ENCODE measurements at places on chromosomes 2 and 18.

GRCh38 chr2:148049284-148049683 lies 28.4 kb downstream of the MBD5 start:
- DNase-seq = no peak

GRCh38 chr2:25521665-25522387 lies 151.6 kb downstream of the DTNB start:
- no peak for DNase-seq

- no peak for DNase-seq
These were observed 653.0 kb upstream of the FAM98A start for GRCh38 chr2:34252111-34252510.

- no peak for DNase-seq
These were observed 50.4 kb downstream of the PLEKHA3 start for GRCh38 chr2:178530625-178531142.

- DNase-seq = no peak
These were observed 79.2 kb upstream of the IL1R2 start for GRCh38 chr2:101912545-101912944.

- no peak for DNase-seq
These were observed 38.2 kb downstream of the CELF4 start for GRCh38 chr18:37527395-37527794.

GRCh38 chr18:55506074-55506473 lies 81.9 kb downstream of the TCF4 start:
- DNase-seq = no peak

- DNase-seq = peak; percentile 34
These were observed 155.7 kb downstream of the DYSF start for GRCh38 chr2:71609029-71609428.

GRCh38 chr2:179965291-179966258 lies 41.5 kb downstream of the CWC22 start:
- no peak for DNase-seq

GRCh38 chr18:34978953-34979608 lies 62.1 kb upstream of the MAPRE2 start:
- DNase-seq = peak; percentile 72

GRCh38 chr2:65343386-65343785 lies 89.0 kb downstream of the SPRED2 start:
- no peak for DNase-seq

GRCh38 chr18:3422905-3423304 lies 27.1 kb upstream of the TGIF1 start:
- DNase-seq = no peak

- DNase-seq = no peak
These were observed 205.8 kb downstream of the ZNF385B start for GRCh38 chr2:179655627-179656026.

DNA sequence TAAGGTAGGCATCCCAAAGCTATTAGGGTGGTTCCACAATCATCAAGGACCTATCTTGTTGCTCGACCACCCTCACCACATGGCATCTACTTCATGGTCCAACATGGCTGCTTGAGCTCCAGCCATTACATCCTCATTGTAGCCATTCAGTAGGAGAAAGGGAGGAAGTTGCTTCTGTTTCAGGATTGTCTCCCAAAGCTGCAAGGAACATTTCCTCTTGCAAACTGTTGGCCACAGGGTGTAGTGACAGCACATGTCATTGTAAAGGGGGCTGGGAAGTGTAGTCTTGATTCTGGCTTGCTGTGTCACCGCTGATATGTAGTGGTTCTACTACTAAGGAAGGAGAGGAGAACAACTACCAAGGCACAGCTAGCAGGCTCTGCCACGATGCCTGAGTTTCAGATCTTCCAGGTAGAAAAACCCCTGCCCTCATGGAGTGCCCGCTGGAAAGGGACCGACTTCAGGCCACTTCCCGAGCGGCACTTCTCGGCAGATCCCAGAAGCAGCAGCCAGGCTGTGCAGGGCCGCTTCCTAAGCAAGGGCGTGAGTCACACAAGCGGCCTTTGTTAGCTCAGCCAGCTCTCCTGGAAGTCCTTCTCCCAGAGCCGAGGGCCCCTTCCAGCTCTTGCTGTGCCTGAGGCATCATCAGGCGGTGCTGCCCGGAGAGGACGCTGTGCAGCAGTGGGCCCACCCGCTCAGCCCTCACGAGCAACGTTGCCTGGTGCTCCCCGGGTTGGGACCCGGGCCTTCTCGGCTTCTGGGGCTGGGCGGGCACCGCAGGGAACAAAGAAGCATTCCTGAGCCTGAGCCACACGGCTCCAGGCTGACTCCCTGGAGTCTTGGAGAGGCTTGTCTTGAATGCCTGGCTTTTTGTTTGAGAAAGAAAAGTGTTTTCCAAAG lies 58.2 kb downstream of the HS6ST1 start:
- no peak for DNase-seq

DNA sequence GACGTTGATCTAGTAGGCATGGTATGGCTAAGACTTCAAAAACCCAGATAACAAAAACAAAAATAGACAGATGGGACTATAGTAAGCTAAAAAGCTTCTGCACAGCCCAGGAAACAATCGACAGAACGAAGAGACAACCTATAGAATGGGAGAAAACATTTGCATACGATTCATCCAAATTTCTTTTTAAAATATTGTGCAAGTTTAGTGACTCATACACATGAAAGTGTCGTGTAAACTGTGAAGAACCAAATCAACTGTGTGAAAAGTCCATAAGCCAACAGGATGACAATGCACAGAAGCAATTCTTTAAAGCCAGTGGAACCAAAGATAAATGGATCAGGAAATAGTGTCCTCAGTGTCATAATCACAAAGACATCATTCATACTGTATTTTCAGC lies 671.1 kb downstream of the RNF144A start:
- no peak for DNase-seq

GRCh38 chr2:170115501-170116229 lies 62.3 kb upstream of the MYO3B start:
- DNase-seq = no peak

- no peak for DNase-seq
These were observed 46.2 kb upstream of the SMAD7 start for GRCh38 chr18:48996901-48997463.

DNA sequence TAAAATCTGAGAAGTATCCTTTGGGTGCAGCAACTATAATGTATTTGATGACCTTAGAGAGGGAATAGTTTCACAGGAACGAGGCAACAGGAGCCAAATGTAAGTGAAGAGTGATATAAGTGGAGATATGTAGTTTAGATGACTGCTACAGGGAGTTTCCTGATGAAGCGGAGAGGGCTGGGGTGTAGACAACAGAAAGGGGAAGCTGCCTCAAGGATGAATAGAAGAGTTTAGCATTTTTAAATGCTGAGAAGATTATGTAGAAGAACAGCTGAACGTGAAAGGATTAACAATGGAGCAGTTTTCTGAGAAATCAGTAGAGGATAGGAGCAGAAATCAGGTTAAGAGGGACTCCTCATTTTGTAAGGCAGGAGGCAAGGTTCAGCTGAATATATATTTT lies 133.3 kb downstream of the LCLAT1 start:
- no peak for DNase-seq
